ENCODE measurements at places on chromosomes 3 and 15.

DNA sequence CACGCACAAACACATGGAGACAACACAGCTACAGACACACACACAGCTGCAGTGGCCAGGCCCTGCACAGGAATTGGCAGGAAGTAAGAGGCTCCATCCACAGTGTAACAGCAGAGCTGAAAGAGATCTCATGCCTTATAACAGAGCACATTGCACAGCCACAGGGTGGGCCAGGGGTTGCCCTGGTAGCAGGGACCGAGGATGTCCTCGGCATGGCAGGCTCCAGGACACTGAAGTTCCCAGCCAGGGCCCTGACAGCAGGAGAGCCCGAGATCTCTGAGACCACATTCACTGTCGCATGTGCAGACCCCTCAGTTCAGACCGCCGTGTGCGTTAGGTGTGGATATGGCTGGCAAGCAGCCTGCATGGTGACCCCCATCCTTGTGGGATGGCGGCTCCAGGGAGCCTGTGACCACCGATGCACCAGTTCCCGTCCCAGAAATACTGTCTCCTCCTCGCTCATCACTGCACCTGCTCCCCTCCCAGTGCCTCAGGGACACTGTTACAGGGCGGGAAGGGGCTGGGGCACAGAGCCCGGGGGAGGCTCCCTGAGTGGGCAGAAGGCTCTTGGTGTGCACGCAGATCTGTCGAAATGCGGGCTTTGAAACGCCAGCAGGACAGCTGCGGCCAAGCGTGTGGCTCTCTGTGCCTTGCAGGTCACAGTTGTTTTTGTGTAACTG lies 1.5 kb upstream of the OCA2 start:
- no peak for DNase-seq

GRCh38 chr3:12327021-12327420 lies 38.2 kb downstream of the PPARG start:
- DNase-seq = no peak

GRCh38 chr15:37625576-37625975 lies 308.9 kb upstream of the TMCO5A start:
- no peak for DNase-seq

DNA sequence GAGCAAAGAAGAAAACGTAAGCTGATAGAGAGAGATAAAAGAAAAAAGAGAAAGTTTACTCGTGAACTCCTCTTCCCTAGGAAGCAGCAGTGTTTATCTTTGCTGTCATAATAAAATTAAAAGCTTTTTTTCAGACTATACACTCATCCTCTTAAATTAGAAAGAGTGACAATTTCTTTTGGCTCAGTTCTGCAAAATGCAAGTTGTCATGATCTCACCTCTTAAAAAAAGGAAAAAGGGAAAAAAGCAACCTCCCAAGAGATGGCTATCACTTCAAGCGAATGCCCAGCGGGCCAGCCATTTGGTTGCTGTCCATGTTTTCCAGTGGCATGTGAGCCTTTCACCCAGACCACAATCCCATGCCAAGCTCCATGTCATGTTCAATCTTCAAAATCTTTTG lies 7.0 kb upstream of the THBS1 start:
- DNase-seq = no peak

GRCh38 chr15:26945046-26945445 lies 25.9 kb upstream of the GABRG3 start:
- DNase-seq = no peak

GRCh38 chr3:184680385-184681345 lies 31.2 kb downstream of the MAGEF1 start:
- no peak for DNase-seq

DNA sequence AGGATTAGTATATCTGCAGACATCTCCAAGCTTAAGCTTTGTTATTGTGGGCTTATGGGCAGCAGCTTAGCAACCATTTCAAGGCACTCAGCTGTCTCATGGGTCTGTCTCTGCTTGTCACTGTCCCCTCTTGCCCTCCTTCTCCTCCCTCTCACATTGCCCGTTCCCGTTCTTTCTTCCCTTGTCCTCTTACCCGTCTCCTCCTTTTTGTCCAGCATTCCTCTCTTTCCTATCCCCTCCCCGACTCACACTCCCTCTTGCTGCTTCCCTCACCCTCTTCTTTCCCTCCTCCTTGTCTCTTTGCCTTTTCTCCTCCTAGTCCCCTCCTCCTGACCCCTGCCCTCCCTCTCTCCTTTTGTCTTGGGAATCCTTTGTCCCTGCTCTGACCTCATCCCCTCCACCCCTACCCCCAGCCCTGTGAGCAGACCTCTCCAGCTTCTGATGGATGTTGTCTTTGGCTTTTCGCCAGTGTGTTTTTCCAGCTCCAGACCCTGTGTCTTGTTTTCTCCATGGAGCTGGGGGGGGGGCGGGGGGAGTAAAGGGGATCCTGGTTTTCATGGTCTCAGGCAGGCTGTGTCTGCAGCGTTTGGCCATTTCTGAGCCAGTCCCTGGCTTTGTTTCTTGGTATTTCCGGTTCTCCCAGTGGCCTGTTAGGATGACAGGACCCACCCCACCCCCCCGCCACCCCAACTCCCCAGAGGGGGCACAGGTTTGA lies 47.9 kb upstream of the TRAK1 start:
- no peak for DNase-seq

- no peak for DNase-seq
These were observed 41.0 kb upstream of the SLC25A26 start for GRCh38 chr3:66179793-66180192.

DNA sequence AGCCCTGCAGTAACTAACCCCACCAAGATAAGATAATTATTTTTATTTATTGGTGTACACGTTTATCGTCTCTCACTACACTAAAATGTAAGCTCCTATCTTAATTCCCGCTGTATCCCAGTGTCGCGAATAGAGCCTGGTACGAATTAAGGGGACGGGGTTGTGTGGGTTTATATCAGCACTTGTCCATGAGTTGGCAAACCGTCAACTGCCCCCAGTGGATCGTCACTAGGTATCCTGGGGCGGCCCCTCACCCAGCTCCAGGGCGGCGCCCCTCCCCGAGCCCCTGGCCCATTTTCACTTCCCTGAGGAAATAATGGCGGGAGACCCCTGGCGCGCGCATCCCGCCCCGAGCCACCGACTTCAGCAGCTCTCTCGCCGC lies 465 bp downstream of the RUVBL1 start:
- DNase-seq = no peak

- DNase-seq = no peak
These were observed 51.5 kb downstream of the IL12A start for GRCh38 chr3:160040181-160040580.

DNA sequence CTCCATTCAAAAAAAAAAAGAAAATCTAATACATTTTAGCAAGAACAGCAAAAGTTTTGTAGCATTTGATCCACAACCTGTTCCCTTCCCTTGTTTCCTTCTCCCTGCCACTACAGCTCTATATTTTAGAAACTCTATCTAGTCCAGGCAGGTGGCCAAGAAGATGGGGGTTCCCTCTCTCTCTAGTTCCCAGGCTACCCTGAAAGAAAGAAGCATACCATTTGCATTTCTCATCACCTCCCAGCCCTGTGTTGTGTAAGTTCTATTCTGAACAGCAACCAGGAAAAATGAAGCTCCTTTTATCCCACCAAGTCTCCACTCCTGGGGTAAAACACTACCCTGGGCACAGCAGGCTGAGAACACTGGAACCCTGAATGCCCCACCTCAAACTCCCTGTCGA lies 100.0 kb downstream of the PCCB start:
- no peak for DNase-seq

- DNase-seq = no peak
These were observed 349.4 kb upstream of the TPRG1 start for GRCh38 chr3:188822411-188822810.

DNA sequence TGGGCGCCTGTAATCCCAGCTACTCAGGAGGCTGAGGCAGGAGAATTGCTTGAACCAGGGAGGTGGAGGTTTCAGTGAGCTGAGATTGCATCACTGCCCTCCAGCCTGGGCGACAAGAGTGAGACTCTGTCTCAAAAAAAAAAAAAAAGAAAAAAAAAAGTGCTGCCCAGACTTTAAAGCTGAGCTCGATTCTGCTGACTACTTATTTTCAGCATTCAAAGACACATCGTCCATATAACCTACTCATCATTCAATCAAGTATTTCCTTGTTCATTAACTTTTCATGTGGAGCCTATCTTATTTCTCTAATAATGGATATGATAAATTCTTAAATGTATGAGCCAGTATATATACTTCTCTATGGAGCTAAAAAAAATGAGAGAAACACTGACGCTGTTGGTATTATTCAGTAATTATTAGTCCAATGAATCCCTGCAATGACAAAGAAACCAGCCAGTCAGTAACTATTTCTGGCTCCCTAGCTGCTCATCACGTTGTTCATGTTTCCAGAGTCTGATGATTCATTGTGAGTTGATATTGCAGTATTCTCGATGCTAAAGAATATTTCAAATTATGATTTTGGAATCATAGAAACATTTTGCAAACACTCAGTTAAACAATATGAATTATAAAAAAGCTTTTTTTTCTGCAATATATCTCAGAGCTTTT lies 111.9 kb downstream of the RAP2B start:
- no peak for DNase-seq

GRCh38 chr15:88243895-88244787 lies 12.4 kb downstream of the NTRK3 start:
- DNase-seq = peak; percentile 40

GRCh38 chr3:50622881-50623280 lies 5.9 kb downstream of the MAPKAPK3 start:
- no peak for DNase-seq

GRCh38 chr15:67276666-67277065 lies 22.1 kb downstream of the IQCH start:
- DNase-seq = no peak

DNA sequence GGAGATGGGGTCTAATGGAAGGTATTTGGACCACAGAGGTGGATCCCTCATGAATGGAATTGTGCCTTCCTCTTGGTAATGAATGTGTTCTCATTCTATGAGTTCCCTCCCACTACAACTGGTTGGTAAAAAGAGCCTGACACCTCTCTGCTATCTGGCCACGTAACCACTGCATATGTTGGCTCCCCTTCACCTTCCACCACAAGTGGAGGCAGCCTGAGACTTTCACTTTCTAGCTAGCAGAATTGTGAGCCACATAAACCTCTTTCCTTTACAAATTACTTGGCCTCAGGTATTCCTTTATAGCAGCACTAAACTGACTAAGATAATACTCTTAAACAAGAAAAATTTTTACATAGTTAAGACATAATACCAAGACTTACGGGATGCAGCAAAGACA lies 155.3 kb downstream of the NR1I2 start:
- DNase-seq = no peak

- no peak for DNase-seq
These were observed 33.5 kb downstream of the NEDD4 start for GRCh38 chr15:55959744-55960447.

DNA sequence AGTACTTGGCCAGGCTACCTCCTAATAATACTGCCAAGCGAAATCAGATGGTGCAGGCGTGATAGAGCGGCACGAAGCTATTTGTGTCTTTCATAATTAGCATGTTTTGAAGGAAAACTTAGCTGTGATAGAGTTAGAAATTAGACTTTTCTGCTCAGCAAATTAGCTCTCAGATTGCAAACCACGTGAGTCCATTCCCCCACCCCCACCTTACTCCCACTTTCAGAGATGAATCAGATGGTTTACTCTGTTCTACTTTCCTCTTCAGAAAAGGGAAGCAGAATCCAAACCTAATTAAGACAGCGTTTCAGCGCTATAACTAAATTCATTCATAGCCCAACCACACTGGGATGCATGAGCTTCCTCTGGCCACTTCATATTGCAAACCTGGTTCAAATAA lies 214.6 kb downstream of the SLCO3A1 start:
- no peak for DNase-seq

DNA sequence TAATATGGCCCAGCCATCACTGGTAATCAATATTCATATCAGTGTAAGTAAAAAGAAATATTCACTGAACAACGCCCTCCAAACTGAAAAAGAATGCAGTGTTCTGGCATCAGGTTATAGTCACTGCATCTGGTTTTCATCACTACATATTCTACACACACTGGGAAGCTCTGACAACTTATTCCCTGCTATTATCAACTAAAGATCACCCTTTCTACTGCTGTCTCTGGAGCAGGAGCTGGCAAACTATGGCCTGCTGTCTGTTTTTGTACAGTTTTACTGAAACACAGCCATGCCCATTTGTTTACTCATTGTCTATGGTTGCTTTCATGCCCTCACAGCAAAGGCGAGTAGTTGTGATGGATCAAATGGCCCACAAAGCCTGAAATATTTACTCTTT lies 35.3 kb downstream of the TUBGCP4 start:
- no peak for DNase-seq

DNA sequence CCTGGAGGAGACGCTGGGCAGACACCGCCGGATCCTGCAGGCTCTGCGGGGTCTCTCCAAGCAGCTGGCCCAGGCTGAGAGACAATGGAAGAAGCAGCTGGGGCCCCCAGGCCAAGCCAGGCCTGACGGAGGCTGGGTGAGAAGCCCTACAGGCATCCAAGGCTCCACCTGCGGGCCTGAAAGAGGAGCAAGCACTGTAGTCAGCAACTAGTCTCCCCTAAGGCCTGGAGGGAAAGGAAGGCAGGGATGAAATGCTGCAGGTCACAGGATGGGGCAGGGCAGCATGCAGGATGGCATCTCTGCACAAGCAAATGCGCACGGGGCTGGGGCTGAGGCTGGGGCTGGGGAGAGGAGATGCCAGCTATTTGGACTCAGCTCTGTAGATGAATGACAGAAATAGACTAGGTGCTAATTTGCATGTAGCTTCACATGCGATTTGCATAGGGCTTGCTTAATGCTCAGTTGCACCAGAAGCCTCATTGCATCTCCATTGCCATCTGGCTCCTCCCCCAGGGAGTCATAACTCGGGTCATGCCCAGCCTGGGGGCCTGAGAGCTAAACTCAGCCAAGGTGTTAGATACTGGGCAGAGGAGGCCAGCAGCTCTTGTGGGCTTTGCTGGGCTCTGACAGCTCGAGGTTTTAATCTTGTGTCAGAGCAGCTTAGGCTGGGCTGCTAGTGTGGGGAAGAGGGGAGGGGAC lies 5.2 kb upstream of the CPLX3 start:
- DNase-seq = peak; percentile 58

DNA sequence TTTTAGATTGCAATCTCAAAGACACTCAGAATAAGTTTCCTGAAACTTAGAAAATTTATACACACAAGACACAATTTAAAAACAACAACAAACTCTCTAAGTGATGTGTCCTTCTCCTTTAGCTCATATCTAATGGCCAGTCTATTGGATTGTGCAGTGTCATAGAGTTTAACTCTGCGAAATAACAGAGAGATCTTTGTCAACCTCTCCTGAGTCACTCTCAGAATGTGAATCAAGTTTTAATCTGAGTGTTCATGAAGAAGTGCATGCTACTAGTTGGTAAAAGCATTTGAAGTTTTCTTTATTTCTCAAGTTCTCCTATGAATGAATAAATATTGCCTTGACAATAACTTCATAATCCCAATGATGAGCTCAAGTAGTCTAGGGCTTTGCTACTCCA lies 284.5 kb upstream of the DNAJC19 start:
- DNase-seq = no peak

Data from NCI-H1694 (cell line).